AG09309 (cell line): ENCODE measurements at places on chromosomes 6 and 20.

- DNase-seq = no peak
Measured at GRCh38 chr6:150835620-150836019, 29.9 kb upstream of the MTHFD1L start.

GRCh38 chr6:140909156-140909555, 1223.6 kb upstream of the GJE1 start:
- DNase-seq = no peak

GRCh38 chr20:55067158-55067825, 591.9 kb downstream of the DOK5 start:
- DNase-seq = no peak

GRCh38 chr6:215335-216034, 76.8 kb upstream of the DUSP22 start:
- DNase-seq = no peak

- DNase-seq = no peak
Measured at GRCh38 chr6:108559884-108560462, 744 bp upstream of the FOXO3 start.

DNA sequence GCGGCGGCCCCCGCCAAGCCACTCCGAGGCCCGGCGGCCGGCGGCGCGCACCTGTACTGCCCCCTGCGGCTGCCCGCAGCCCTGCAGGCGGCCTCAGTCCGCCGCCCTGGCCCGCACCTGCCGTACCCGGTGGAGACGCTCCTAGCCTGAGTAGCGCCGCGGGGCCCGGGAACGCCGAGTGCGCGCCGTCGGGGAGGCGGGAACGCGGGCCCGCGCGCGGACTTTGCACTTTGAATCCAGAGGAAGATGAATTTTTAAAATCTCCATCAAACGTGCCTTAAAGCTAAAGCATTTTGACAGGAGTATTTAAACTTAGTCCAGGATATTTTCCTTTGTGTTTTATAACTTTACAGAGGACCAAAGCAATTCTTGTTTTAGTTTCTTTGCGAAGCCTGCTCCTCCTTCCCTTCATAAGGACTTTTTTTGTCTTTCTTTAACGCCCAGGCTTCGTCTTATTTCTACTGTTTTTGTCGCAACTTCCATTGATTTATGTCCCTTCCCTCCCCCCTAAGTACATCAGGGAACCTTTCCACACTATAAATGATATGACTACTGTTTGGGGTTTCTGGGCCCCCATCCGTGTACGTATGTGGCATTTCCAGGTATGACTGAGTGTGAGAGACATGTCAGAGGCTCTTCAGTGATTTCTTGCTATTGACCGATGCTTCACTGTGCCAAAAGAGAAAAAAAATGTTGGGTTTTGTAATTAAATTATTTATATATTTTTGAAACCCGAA, 2.0 kb downstream of the FOXQ1 start:
- DNase-seq = no peak

DNA sequence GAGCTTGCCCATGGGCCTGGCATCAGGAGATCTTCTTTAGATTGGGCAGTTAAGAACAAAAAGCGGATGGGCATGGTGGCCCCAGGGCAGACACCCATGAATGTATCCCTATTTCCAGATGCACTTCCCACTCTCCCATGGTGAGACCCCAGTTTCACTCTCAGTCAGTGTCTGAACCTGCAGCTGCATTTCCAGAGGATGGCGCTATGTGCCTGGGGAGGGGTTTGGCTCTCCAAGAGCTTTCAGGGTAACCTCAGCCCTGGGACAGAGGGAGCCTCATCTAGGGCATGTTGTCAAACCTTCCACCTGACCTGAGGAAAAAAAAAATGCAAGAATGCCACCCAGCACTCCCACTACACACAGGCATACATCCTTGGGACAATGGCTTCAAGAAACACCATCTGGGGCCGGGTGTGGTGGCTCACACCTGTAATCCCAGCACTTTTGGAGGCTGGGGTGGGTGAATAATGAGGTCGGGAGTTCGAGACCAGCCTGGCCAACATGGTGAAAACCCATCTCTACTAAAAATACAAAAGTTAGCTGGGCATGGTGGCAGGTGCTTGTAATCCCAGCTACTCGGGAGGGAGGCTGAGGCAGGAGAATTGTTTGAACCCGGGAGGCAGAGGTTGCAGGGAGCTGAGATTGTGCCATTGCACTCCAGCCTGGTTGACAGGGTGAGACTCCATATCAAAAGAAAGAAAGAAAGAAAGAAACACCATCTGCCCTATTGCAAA, 1.9 kb downstream of the CST9L start:
- no peak for DNase-seq

GRCh38 chr20:50285376-50286173, 94.9 kb downstream of the CEBPB start:
- no peak for DNase-seq

- DNase-seq = no peak
Measured at GRCh38 chr20:5688431-5688972, 61.7 kb upstream of the SHLD1 start.

GRCh38 chr6:100415768-100416167, 49.0 kb downstream of the SIM1 start:
- no peak for DNase-seq

DNA sequence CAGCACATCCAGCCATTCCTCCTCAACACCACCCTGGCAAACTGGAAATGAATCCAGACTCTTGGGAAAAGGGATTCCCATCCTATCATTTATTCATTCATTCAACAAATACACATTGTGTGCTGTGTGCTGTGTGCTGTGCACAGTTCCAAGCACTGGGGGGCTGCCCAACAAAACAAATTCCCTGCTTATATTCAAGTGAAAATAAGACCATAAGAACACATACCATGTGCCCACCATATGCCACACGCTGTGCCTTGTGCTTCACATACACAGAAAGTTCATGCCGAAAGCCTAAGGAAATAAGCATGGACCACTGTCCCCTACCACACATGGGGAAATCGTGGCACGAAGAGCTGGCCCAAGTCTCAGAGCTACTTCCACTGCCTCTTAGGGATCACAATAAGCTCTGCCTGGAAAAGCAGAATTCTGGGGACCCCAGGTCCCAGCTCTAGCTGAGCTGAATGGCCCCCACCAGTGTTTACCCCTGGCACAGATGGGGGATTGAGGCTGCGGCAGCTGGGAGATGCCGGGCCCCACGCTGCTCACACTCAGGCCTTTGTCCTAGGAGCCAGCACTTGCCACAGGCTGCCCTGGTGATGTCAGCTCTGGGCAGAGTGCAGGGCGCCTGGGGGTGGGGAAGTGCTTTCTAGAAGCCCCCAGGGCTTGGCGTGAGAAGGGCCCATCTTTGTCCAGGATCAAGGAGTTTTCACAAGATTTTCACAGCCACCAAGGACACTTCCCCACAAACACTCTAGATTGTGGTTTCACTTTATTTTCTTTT, 99.6 kb downstream of the PREX1 start:
- DNase-seq = no peak

- no peak for DNase-seq
Measured at GRCh38 chr6:7546020-7546369, 4.5 kb downstream of the DSP start.

DNA sequence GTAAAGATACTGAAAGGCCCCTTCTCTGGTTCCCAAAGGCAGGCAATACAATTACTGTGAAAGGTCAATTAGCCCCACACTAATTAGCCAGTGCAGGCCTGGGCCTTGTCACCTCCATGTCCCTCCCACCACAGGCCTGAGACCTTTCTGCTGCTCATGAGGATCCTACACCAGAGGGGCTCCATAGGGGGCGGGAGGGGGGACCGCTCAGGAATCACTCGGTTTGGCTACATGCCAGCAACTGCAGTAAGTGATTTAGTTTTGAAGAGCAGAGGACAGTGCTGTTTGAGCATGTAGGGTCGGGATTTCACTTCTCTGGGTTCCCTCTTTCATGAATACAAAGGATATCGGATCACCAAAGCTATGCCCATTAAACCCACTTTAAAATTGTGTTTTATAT, 455.6 kb downstream of the PRKN start:
- DNase-seq = no peak

GRCh38 chr6:105429676-105430075, 26.8 kb upstream of the PREP start:
- peak; percentile 52 for DNase-seq

GRCh38 chr20:25280574-25281535, 33.0 kb downstream of the PYGB start:
- no peak for DNase-seq

DNA sequence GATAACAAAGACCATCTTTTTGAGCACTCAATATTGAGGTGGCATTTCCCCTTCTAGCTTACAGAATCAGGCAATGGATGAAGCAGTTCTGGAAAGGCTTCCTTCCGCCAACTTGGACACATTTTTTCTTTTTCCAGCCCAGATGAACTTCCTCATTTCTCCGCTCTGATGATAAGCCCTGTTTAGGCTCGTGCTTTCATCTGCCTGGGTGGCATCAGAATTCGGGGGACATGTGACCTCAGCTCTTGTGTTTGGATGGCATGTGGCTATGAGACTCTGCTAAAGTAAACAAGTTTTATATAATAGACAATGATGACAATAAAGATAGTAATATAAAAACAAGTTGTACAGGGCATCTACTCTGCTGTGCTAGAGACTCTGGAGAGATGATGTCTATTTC, 796.7 kb downstream of the DHX35 start:
- DNase-seq = no peak

DNA sequence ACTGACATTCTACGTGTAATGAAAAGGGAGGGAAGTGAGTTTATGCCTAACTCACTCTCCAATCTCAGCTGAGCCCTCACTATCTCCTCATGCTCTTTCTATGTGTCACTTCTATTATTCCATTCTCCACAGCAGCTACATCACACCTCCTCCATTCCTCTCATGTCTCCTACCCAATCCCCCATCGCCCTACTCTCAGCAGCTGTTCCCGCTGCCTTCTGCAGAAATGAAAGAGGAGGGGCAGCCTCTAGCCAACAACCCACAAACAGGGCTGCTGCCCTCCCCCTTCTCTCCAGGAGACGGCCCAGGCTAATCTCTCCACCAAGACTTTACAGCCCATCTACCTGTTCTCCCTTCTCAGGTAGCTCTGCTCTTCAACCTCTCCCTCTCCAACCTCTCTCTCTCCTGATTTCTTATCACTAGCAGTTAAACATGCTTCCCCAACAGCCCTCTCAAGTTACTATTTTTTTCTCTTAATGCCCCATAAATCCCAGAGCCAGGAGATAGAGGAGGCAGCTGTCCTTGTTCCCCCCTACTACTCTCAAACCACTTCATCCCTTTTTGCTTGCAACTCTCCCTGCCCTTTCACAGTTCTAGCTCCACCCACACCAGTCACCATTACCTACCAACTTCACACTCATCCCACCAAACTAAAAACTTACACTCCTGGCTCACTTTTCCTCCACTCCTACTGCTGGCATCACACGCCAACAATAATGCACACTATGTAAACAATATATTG, 136.5 kb downstream of the BTBD9 start:
- no peak for DNase-seq

GRCh38 chr20:46618316-46619100, 32.8 kb downstream of the SLC13A3 start:
- no peak for DNase-seq

GRCh38 chr6:84623956-84624680, 140.3 kb downstream of the TBX18 start:
- DNase-seq = no peak

DNA sequence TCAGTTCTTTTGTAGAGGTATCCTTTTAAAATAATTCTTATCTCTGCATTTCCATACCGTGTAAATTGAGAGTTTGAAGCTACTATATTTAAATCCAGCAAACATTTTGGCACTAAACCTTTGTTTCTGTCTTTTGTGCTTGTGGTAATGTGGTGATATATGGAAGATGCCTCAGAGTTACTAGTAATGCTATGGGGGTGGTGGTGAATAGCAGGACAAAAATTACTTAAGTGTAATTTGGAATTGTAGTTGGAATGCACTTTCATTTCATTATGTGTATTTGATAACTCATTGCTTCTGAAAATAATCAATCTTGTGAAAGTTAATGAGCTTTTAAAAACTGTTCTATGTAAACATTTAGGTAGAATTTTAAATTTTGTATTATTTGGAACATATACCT, 404.5 kb downstream of the PHF3 start:
- DNase-seq = no peak

DNA sequence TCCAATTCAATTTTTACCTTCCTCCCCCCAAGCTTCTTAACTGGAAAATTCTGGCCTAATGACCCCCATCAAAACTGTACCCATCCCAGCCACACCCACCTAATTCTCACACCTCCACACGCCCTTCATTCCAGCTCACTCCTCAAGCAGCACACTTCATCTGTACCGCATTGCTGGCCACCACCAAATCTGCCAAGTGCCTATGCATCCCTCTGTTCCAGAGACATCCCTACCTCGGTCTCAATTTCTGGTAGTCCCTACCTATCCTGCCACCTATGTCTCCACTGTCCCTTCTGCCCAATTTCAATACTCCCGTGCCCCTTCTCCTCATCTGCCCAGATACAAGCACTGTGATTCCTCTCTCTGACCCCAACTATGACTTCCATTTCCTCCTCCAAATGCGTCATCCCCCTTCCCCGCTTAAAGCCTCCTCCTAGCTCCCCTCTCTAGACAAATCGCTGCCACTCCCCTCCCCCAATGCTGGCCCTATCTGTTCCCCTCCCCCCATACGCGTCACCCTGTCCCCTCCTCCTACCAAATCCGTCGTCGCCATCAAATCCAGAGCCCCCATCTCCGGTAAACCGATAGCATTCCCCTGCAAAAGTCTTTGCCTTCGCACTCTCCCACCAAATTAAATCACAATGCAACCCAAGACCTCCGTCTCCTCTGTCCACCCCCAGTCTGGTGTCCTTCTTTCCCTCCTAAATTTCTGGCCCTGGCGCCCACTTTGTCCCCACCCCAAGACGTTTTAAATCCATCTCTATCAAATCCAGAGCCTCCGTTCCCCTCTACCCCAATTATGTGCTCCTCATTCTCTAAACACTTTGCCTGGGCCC, 1.2 kb downstream of the MTCH1 start:
- DNase-seq = peak; percentile 23

DNA sequence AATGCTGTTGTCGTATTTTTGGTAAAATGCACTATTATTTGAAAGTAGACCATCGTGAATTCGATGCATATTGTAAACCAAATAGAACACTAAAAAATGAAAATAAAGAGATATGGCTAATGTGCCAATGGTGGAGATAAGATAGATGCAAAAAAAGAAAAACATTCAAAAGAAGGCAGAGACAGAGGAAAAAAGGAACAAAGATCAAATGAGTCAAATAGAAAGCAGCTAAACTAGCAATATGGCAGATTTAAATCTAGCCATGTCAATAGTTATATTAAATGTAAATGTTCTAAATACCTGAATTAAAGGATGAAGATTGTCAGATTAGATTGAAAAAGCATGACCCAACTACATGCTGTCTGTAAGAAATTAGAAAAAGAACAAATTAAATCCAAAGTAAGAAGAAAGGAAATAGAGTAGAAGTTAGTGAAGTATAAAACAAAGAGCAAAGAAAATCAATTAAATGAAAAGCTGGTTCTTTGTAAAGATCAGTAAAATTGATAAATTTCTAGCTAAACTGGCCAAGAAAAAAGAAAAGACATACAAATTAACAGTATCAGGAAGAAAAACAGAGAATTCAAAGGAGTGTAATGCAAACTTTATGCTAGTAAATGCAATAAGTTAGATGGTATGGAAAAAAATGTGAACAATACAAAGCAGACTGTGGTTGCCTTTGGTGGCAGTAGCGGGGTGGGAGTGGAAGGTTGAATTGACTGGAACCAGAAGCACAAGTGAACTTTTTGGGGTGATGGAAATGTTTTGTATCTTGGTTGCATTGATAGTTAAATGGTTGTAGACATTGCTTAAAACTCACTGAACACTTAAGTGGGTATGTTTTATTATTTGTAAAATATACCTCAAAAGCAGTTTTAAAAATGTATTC, 44.8 kb downstream of the PTPN1 start:
- DNase-seq = no peak
